Osteoblast (primary cell): ENCODE measurements at places on chromosomes 7 and 10.
A peak's percentile ranks its signal among the peaks of the same experiment; 100 is the strongest.

DNA sequence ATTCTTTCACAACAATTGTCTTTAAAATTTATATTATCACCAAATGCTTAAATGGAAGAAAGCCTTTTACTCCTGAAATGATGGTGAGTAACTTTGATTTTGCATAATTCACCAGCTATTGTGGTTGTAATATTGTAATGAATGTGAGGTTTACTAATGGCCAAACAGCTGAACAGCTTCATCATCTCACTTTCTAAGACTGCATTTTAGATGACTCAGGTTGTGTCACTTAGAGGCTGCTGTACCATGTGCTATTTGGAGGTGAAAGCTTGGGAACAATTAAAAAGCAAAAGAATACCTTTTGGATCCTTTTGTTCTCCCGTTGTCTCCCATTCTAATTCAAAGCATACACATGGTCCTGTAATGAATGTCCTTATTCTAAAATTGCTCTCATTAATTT is 604.0 kb upstream of the PFKP start:
- no peak for DNase-seq

DNA sequence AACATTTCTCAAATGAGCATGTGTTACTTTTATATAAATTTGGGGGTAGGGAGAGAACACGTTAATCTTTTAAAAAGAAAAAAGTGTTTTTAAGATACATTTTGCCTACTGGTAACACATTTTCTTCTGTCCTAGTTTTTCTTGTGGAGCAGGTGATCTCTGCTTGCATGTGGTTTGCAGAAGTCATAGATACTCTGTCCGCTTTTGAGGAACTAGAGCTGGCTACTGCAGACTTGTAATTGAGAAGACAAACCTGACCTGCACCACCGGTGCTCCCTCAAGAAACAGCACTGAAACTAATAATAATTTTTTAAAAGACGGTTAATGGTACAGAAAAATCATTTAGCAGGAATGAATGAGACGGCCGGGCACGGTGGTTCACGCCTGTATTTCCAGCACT is 243.1 kb downstream of the KIAA1217 start:
- DNase-seq, result no peak

DNA sequence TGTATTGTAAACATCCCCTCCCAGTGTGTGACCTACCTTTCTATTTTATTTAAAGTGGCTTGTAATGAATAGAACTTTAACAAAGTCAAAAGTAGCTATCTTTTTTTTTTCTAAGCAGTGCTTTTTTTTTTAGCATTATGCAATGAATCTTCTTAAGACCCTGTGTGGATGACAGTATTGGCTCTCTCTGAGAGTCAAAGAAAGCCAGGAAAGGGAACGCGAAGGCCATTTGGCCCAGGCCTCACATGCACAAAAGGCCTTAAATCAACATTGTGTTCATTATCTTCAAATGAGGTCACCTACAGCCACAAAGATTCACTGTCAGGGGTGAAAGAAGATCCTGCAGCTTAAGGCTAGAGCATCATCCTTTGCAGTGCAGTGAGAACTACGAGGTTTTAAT is 721.5 kb downstream of the GRID1 start:
- no peak for DNase-seq

- DNase-seq, result no peak
These were observed 98.1 kb downstream of the CD36 start for GRCh38 chr7:80736371-80737125.

DNA sequence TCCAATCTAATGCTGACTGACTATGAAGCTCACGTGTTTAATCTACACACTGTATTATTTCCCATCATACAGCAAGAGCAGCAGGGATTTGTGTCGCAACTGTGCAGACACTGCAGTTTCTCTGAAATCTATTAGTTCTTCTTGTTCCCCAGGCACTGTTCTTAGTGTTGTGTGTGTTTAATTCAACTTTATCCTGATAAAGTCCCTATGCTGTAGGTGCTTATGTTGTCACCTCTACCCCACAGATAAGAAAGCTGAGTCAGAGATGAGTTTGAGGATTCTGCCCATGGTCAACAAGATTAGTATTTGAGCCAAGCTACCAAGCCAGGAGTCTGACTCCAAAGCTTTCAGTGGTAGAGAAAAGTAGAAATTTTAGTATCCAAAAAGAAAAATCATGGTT is 22.5 kb upstream of the EPHB6 start:
- no peak for DNase-seq

GRCh38 chr7:43729214-43729923 is at the start of gene COA1:
COA1 (minus strand) TSS chr7:43729523; CDS start chr7:43648614, 80,909 bp downstream.
- peak; percentile 92 for DNase-seq

- peak; percentile 81 for DNase-seq
These were observed 278.6 kb upstream of the HABP2 start for GRCh38 chr10:113274176-113274829.

DNA sequence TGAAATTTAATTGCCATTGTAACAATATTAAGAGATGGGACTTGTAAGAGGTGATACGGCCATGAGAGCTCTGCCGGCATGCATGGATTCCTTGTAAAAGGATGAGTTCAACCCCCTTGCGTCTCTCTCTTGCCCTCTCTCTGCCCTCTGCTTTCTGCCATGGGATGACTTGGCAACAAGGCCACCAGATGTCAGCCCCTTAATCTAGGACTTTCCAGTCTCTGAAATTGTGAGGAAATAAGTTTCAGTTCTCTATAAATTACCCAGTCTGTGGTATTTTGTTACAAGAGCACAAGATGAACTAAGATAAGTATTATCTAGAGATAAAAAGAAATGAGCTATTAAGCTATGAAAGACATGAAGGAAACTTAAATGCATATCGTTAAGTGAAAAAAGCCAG is 145.7 kb upstream of the AHR start:
- DNase-seq, result no peak

GRCh38 chr10:74061104-74061503 is 63.2 kb downstream of the VCL start:
- no peak for DNase-seq

- no peak for DNase-seq
These were observed 136.0 kb upstream of the RSU1 start for GRCh38 chr10:16953270-16953669.

DNA sequence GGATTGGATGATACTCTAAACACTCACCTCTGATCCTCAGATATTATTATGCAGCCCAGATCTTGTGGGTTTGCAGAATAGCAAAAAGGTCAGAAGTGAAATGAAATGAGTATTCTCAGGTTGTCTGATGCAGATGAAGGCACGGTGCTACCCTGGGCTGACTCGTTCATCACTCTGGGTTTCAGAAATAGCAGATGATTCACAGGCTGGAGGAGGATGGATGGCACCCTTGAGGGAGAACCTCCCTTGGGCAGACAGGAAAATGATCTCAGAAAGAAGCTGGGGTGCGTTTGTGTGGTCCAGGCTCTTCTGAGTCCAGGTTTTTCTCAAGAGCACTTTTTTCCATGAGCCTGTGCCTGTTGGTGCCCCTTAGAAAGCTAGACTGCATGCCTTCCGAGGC is 515.8 kb upstream of the MKI67 start:
- no peak for DNase-seq

GRCh38 chr7:45035893-45036292 is 35.9 kb downstream of the CCM2 start:
- no peak for DNase-seq

DNA sequence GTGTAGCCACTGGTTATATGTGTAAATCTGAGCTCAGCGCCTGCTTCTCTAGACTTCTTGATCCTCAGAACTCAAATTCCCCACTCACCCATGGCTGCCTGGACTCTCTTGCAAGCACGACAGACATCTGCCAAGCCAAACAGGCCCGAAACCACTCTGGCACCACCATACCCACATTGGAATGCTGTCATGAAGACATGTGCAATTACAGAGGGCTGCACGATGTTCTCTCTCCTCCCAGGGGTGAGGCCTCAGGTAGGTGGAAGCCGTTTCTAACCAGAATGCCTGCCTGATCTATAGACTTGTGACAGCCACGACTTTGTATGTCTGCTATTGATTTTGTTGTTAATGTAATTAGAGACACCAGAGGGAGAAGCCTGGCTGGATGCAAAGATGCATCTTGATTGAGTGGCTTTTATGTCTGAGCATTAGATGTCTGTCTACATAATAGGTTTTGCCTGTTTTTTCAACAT is 4.0 kb downstream of the BAMBI start:
- DNase-seq, result no peak

- DNase-seq, result peak; percentile 73
These were observed 184.2 kb downstream of the STK31 start for GRCh38 chr7:23893942-23894891.

GRCh38 chr7:37100735-37101331 is 347.8 kb downstream of the ELMO1 start:
- DNase-seq, result no peak

DNA sequence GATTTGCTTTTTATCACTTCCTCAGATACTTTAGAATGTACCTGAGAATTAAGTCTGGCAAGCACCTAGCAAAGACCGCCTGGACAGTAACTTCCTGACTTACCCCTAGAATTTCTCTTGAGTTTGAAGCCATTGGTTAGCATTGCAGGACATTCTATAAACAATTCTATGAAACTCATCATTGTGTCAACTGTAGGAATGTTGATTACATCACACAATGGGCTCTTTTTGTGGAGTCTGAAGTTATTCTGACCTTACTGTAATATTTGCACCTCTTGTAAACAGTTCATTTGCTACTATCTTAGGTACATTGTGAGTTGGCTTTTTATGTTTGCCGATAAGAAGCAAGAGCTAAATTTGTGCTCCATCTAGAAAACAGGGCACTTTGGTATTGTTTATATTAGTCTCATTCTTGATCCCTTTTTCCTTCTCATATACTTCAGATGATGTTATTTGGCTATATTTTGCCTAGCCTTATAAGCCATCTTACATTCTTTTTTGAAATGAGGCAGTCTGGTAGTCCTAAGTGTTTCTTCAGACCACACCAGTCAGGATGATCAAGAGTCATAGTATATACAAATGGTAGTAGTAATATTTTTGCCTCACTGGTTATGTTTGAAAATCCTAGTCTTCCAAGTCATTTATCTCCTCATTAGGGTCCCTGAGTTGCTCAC is 52.4 kb downstream of the CASD1 start:
- DNase-seq, result no peak

- DNase-seq, result no peak
These were observed 47.8 kb upstream of the SAMD8 start for GRCh38 chr10:75063461-75064230.

GRCh38 chr10:50396491-50397311 is 145.4 kb upstream of the ASAH2 start:
- no peak for DNase-seq

DNA sequence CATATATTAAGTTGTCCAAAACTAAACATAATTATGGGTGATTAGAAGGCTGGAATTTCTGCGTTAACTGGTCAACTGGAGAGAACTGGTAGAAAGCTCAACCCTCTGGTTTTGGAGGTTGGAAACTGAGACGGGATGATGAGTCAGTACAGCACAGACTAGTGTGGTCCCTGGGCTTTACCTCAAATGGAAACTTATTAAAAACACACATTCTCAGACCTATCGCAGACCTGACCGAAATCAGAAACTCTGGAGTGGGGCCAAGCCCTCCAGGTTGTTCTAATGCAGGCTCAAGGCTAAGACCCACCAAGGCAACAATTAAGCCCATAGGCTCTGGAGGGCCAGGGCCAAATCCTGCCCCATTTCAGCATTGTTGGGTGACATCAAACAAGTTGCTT is 136.9 kb downstream of the KCNMA1 start:
- DNase-seq, result no peak

DNA sequence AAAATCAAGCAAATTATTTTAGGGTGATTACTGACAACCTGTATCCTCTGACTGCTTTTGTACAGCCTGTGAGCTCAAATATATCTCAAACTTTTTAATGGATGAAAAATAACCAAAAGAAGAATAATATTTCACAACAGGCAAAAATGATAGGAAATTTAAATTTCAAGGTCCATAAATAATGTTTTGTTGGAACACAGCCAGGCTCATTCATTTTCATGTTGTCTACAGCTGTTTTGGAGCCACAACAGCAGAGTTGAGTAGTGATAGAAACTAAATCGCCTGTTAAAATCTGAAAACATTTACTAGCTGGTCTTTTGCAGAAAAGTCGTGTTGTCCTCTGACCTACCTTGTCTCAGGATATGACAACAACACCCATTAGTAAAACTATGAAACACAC is 75.9 kb downstream of the GLI3 start:
- no peak for DNase-seq

GRCh38 chr10:99730026-99730425 is 1.9 kb downstream of the COX15 start:
- no peak for DNase-seq

GRCh38 chr7:103292122-103292521 is 5.1 kb upstream of the PMPCB start:
- no peak for DNase-seq

DNA sequence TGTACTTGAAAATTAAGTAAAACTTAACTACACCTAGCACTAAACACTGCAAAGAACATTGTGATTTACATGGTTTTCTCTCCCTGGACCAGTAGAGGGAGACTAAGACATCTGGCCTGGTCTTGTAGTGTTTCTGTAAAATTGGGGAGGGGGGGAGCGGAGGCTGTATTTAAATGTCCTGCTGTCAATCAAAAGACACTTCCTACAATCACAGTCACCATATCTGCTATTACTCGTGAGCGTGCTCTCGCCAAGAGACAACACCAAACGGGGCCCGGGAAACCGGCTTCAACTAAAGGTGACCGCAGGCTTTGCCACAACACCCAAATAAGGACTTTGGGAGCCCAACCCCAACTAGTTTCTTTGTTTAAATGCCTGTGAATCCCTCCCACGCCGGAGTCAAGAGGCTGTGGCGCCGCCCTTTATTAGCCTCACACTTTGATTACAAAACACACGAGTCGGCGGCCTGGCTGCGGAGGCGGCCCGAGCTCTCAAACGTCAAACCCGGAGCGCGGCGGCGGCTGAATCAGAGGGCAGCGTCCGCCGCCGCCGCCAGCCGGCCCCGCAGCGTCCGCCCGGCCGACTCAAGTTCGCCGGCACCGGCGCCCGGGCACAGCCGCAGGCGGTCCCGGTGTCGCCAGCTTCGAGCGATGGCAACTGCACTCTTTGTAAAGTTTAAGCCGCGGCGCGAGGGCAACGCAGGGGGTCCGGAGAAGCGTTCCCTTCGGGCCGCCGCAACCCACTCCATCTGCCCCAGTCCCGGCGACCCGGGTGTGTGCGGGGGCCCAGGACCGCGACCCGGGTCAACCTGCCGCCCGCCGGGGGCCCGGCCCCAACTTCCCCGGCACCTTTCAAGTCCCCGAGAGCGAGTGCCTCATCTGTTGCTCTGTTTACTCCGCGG is 1.3 kb downstream of the KDM7A start:
- peak; percentile 94 for DNase-seq

GRCh38 chr7:2959103-2959680 is 84.5 kb downstream of the CARD11 start:
- no peak for DNase-seq
